H9 (cell line): ENCODE measurements at places on chromosomes 12 and 14.

DNA sequence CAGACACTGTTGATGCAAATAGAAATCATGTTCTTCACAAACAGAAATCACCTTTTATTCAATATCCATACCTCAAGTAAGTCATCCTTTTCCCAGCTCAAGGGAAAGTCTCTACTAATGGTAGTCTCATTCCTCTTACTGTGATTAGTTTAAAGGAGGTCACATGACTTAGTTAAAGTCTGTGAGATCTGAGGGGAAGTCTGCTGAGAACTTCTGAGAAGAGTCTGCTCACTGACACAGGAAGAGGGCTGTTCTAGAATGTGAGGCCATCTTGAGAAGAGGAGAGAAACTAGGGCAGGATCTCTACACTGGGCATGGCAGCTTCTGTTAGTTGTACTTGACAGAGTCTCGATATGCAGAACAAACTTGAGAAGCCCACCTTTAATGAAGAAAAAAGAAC lies 146.8 kb downstream of the C12orf42 start:
- no peak for DNase-seq

DNA sequence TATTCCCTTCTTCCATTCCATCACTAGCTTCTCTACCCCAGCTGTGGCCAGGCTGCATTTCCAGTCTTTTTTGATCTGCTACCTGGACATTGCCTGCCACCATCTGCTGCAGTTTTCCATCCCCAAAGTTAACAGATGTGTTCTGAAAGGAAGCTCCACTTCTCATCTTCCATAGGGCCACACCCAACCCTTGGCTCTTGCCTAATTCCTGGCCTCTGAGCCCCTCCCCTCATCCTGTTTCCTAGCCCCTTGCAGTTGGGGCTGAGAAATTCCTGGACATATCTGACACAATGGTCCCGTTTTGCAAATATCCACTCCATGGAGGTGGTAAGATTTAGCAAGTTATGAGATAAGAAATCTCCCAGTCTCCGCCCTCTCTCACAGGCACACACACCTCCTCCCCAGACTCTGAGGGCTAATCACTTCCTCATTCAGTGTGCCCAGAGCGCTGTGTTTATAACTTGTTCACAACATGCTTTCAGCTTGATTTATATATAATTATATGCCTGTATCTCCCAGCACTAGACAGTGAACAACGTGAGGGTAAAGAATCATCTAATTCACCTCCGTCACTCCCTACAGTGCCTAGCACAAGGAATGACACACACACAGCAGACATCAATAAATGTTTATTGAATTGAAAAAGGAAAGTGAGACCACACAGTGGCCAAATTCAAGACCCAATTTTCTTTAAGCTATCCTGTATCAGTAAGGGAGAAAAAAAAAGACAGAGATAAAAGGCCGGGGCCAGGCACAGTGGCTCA lies 13.4 kb downstream of the SMUG1 start:
- DNase-seq = no peak

GRCh38 chr14:92553438-92553837 lies 39.9 kb downstream of the RIN3 start:
- DNase-seq = no peak

DNA sequence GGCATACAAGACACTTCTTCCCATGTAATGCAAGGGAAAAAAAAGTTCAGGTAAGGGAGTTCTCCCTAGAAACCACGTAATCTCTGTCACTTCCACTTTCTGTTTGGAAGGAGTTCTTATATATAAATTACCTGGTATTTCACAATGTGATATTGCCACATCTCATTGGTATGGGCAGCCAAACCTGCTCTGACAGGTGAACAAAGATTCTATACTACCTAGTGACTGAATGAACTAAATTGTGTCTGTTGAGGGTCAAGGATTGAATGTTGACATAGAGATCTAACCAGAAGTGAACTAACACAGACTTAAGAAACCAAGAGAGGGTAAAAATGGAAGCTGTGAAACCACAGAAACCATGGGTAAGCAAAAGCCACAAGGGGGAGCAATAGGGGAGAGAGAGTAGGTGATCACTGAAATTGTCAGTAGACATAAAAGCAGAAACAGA lies 161.3 kb downstream of the RPL10L start:
- peak; percentile 40 for DNase-seq

DNA sequence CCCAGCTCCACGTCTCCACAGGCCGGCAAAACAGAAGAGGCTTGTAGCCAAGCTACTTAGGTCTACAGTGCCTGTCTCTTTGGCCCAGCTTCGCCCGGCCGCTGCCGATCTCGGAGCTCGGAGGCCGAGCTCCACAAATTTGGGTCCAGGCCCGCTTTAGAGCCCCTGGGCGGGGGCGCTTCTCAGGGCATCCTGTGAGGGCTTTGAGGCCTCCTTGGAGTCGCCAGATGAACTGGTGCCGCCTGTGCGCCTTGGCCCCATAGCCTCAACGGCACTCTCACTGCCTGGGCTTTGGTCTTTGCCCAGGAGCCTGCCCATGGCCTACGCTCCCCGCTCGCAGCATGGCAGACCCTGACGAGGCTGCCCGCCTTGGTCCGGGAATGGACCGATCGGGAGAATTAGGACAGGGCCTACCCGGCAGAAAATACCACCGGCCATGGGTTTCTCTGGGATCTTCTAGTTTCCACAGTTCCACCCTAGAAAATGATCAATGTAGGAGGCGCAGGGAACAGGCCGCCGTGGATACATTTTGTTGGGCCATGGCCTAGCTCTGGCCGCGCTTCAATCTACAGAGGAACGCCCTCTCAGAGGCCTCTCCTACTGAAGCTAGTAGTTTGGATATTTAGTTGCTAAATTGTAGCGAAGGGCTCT lies 953 bp upstream of the NKX2-8 start:
- peak; percentile 38 for DNase-seq

DNA sequence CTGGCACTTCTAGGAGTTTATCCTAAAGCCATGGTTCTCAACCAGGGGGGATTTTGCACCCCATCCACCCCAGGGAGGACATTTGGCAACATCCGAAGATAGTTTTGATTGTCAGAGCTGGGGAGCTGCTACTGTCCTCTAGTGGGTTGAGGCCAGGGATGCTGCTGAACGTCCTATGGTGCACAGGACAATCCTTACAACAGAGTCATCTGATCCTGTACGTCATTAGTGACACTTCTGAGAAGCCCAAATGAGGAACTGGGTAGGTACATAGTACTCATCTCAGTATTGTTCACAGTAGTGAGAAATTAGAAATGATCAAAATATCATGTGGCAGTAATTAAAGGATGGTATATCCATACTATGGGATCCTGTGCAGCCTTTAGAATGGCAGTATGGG lies 185.1 kb downstream of the CHST11 start:
- DNase-seq = no peak

DNA sequence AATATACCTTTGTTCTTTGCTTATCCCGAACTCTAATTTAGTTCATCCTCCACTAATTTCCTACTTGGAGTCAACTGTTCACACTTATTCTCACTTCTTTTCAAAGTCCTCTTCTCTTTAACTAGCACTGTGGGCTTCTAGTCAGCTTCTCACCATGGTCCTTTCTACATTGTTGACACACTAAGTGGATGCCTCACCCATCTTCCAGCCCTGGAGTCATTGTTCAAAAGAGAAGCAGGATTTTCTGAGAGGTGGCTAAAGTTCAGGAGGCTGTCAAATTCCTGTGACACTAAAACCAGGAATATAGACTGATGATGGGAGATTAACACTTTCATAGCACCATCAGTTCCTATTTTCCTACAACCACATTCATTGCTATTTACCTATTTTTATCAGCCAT lies 99.3 kb downstream of the PHLDA1 start:
- no peak for DNase-seq

GRCh38 chr12:113055594-113056380 lies 743 bp upstream of the DTX1 start:
- no peak for DNase-seq

- peak; percentile 25 for DNase-seq
These were observed 20.4 kb upstream of the BEGAIN start for GRCh38 chr14:100607611-100607956.
